ENCODE measurements at places on chromosomes 5 and 9.

- peak; percentile 81 for DNase-seq
These were observed 73.9 kb downstream of the FOXD1 start for GRCh38 chr5:73374520-73375190.

DNA sequence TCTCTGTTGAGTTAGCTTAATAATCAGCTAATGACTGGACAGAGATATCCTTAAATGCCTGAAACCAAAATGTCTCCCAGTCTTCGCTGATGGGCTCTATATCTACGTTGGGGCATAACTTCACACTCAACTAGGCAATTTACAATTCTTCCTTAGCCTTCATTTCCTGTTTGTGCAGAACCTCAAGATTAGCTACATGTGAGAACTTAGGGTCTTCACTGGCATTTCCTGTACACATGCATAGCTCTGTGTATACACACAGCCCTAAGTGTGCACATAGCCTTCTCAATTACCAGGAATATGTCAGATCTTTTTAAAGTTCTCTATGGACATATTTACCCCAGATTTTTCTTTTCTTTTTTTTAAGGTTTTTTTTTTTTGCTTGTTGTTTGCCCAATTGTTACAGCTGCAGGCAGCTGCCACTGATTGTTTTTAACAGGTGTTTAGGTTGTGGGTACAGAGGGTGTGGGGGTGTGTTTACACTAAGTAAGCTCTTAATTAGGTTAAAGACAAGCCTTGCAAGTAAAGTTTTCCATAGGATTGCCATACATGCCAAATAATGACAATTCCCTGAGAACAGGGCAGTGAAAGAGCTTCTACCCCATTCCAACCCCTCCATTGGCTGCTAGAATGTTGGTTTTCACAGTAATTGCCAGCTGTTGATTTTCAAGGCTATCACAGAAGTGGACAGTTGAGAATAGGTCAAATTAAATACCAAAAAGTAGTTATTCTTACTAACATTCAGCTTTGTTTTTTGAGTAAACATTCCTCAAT, 441.0 kb downstream of the TLE4 start:
- no peak for DNase-seq

DNA sequence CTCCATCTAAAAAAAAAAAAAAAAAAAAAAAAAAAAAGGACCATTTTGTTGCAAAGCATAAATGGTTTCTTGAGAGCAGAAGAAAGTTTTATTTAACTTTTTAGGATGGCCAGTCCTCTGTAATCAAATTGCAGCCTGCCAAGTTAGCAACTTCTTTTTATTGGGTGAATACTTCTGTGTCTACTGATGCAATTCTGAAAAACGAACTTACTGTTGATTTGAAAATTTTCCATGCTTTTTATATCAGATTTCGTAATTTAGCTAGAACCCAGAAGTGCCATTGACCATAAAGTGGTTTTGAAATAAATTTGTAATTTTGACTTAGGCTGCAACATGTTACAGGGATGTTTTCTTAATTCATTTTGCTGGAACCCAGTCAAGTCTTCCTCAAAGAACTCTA, 269.1 kb upstream of the ACTBL2 start:
- no peak for DNase-seq

DNA sequence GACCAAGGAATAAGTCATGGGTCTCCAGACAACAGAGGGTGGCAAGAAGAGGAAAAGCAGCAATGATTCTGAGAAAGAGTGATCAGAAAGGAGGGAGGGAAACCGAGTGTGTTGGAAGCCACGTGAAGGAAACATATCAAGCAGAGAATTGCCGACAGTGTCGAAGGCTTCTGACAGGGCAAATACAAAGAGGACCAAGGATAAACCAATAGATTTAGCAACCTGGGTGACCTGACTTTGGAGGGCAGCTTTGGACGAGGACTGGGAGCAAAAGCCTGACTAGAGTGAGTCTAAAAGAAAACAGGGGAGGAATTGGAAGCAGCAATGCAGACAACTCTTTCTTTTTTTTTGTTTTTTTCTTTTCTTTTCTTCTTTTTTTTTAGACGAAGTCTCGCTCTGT, 83.8 kb downstream of the WWC1 start:
- DNase-seq, result no peak

DNA sequence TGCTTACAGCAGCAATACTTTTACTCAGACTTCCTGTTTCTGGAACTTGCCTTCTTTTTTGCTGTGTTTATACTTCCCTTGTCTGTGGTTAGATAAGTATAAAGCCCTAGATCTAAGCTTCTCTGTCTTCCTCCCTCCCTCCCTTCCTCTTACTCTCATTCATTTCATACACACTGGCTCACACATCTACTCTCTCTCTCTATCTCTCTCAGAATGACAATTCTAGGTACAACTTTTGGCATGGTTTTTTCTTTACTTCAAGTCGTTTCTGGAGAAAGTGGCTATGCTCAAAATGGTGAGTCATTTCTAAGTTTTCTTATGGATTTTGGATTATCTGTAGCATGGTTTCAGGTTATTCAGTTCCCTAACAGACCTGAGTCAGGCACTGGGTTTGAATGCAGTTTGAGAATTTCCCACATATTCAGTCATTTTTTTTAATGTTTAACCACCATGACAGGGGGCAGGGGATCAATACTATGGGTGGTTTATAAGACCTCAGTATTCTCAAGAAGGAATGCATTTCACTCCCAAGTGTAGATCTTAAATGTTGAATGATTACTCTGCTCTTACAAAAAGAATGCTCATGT, at the start of gene IL7R:
Gene IL7R, plus strand, starts transcription at position 127 of the 587 bp plus-strand sequence. Its CDS starts 87 bp downstream, at position 214.
- peak; percentile 26 for DNase-seq

GRCh38 chr5:163453705-163454104, 6.2 kb downstream of the NUDCD2 start:
- DNase-seq, result no peak

- no peak for DNase-seq
These were observed 99.3 kb downstream of the SLIT3 start for GRCh38 chr5:169201597-169201996.

DNA sequence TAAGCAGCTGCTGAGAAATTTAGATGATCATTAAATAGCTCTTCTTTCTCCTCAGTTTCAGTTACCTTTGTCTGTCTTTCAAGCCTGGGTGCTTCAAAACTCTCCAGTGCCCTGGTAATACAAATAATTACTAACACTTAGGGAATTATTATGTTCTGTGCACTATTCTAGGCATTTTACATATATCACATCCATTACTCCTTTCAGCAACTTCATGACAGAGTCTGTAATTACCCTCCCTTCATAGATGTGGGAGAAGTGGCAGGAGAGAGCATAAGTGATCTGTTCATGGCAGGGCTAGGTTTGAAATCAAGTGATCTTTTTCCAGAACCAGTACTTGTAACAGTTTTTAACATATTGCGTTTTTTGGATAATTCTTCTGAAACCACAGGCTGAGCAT, 32.0 kb downstream of the MAN2A1 start:
- DNase-seq, result no peak

DNA sequence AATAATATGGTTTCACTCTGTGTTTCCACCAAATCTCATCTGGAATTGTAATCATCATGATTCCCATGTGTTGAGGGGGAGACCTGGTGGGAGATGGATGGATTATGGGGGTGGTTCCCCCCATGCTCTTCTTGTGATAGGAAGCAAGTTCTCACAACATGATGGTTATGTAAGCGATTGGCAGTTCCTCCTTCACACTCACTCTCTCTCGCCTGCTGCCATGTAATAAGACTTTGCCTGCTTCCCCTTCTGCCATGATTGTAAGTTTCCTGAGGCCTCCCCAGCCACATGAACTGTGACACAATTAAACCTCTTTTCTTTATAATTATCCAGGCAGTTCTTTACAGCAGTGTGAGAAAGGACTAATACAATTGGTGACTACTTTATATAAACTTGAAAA, 48.4 kb downstream of the PTBP3 start:
- no peak for DNase-seq

DNA sequence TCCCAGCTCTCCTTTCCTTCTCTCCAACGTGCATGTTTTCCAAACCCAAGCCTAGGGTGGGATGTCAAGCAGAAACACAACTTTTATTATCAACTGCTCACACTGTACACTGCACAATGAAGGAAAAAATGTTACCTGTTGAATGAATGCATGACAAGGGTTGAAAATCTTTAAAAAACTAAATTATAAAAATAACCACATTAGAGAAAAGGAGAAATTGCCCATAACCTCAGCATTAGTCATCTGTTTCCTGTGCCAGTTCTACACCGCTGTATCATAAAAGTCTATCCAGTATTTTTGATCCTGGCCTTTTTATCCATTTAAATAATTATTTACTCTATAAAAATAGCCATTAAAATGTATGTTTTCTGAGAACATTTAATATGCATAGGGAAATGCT, 101.1 kb downstream of the APBA1 start:
- no peak for DNase-seq

GRCh38 chr5:31485376-31486207, 46.3 kb downstream of the DROSHA start:
- no peak for DNase-seq

DNA sequence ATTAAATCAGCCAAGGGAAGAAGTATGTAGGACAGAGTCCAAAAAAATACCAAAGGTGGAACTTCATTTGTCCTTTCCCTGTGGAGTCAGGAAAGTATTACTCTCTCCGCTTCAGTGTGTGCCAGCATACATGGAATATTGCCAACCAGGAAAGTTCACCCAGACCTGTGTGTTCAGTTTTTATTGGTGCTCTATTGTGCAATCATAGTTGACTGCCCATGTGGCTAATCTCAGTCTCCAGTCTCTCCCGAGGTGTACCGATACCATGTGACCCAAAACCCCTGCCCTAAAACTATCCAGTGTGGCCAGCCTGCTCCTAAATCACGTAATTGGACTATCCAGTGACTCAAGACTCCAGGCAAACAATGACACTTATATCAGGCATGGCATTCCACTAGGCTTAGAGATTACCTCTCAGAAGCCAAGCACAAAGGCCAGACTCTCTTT, 38.8 kb downstream of the NFX1 start:
- peak; percentile 85 for DNase-seq

DNA sequence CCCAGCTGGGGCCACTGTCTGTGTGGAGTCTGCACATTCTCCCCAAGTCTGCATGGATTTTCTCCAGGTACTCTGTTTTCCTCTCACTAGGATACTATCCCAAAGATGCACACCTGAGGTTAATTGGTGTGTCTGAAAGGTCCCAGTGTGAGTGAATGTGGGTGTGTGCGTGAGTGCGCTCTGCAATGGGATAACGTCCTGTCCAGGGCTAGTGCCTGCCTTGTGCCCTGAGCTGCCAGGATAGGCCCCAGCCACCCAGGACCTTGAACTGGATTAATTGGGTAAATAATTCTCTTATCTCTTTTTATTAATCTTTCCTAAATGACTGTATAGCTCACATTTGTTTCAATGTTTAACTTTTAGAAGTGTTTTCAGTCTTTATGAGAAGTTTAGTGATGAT, 11.5 kb upstream of the PANK3 start:
- no peak for DNase-seq

DNA sequence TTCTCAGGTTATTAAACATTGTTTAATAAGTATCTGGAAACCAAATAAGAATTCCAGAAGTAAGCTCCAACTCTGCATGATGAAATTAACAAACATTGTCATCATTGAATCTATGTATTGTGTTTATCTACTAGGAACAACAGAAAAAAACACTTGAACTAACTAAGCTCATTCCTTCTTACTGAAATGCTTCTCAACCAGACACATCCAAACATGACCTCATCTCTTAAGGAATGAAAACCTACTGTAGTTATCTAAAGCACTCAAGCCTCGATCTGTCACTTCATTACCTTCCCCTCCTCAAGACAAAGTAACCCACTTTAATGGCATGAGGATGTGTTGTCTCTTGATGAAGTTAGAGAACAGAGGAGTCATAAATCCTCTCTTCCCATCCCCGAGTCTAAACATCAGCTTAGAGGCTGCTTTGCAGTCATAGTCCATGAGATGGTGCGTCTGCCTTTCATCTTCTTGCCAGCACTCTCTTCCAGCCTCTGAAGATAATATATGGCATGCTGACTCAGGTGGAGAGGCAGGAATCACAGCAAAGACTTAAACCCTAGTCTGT, 86.5 kb downstream of the CEMIP2 start:
- DNase-seq, result peak; percentile 37

DNA sequence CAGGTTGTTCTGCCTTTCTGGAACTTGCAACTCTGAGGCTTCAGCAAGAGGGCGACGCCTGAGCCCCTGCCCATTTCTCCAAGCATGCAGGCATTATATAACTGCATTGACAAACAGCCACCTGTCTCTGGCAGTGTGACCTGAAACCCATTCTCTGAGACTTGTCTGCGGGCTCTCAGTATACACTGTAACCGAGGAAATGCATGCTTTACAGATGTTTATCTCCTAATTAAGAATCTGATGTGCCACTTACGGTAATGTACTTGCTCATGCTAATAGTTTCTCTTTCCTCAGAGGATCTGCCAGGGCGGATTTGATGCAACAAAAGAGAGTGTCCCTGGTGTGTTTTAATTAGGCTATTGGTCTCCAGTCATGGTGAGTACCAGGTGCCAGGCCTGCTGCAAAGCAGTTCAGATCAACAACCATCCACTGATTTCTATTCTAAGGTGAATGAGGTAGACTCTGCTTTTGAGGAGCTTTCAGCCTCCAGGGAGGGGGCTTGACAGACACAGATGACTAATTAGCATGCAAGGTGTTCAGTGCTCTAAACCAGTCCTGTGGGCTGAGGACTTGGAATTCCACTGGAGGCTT, 593.7 kb upstream of the KLF4 start:
- no peak for DNase-seq

DNA sequence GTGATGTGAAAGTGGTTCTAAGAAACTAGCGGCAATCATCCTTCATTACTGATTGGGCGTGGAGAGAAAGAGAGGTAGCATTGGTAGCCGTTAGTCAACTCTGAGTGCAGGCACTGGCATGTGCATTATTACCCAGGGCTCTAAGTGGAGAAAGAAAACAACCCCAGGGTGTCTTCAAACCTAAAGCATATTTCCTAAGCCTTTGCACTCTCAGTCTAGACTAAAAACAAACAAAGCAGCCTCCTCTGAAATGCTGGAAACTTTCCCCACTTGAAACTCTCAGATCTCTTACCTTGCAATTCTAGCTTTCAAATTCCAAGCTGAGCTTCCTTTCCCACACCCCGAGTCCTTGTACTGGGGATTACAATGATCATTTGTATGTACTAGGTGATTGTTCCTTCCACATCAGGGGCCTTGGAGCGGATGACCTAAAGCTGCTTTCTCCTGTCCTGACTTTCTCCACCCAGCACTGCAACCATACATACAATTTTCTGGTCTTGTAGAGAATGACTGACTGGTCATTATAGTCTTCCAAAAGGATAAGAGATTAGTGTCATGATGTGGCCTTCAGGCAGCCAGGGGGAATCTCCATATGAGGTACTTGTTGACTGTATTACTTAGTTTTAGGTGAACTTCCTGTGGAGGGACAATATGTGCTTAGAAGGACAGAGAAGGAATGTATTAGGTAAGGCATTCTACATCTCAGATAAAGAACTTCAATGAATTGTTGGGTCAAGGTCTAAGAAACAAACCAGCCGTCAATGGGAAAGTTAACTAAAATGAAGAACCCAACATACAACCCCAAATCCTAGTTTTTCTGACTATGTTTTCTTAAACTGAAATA, 98.3 kb upstream of the CDKN2B start:
- peak; percentile 91 for DNase-seq
